ENCODE measurements at places on chromosomes 11 and 22. TPM values are rescaled to one million over a fixed set of nuclear protein-coding genes. Genes with fewer than 3 reads are reported as not detected.

SNX32 gene
- not detected for total RNA-seq

RPUSD4 gene
- 13.5 TPM for total RNA-seq

TEX12 gene
- total RNA-seq = 1.1 TPM

NXPE4 gene
- not detected for total RNA-seq

HYLS1 gene
- total RNA-seq = 7.2 TPM

OR51E1 gene
- total RNA-seq = 0.22 TPM

MAP4K2 gene
- total RNA-seq = 8.7 TPM

SLC22A12 gene
- not detected for total RNA-seq

RASSF10 gene
- 1.7 TPM for total RNA-seq

SCGB1D2 gene
- not detected for total RNA-seq

UBQLN3 gene
- not detected for total RNA-seq

RHOG gene
- 25.3 TPM for total RNA-seq

GLYATL2 gene
- total RNA-seq = 0.47 TPM

PES1 gene
- total RNA-seq = 31.9 TPM

HBG1 gene
- total RNA-seq = not detected

PHLDB1 gene
- total RNA-seq = 136 TPM

TSSK2 gene
- not detected for total RNA-seq

OR52H1 gene
- total RNA-seq = not detected

VSTM5 gene
- 0.45 TPM for total RNA-seq

OR51B2 gene
- not detected for total RNA-seq

PKP3 gene
- 0.88 TPM for total RNA-seq

NTM gene
- total RNA-seq = 114 TPM

APOA1 gene
- 5.6 TPM for total RNA-seq

DBX1 gene
- not detected for total RNA-seq

C1QTNF5 gene
- total RNA-seq = 23.9 TPM
